ENCODE measurements at places on chromosomes 13 and 19.

GRCh38 chr19:40213882-40214570, 4.2 kb downstream of the TTC9B start:
- DNase-seq = no peak

GRCh38 chr19:53157626-53158025, 1.2 kb downstream of the ZNF347 start:
- DNase-seq = peak; percentile 12

DNA sequence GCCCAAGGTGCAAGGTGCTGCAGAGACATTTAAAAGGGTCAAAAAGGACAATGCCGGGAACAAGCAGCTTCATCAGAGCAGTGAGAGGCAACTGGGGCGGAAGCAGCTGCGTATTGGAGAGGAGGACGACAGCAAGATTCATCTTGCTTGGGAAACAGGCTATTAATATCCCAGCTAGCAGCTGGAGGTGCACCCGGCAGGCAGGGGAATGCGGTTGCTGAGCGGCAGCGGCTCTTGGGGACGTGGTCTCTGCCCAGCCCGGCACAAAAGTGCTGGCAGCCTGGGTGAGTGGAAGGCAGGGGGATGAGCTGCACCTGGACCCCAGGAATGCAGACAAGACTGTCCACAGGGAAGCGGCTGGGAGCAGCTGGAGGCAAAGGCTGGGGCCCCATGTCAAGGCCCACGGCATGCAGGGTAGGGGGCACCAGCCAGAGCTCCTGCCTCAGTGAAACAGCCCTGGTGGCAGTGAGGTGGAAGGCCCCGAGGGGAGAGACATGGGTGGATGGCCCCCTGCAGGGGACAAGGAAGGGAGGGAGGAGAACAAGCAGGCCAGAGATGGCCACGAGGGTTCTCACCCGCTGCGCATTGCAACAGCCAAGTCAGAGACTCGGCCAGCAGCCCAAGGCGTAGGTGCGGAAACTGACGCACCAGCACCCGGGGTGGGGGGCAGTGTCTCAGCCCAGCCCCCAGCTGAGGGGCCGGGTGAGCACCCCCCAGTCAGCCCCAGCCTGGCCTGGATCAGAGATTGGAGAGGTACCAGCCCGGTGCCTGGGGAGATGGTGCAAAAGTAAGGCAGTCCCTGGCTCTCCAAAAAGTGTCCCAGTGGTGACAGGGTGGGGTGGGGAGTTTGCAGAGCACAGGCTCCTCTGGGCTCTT, 34.4 kb downstream of the PEPD start:
- no peak for DNase-seq

DNA sequence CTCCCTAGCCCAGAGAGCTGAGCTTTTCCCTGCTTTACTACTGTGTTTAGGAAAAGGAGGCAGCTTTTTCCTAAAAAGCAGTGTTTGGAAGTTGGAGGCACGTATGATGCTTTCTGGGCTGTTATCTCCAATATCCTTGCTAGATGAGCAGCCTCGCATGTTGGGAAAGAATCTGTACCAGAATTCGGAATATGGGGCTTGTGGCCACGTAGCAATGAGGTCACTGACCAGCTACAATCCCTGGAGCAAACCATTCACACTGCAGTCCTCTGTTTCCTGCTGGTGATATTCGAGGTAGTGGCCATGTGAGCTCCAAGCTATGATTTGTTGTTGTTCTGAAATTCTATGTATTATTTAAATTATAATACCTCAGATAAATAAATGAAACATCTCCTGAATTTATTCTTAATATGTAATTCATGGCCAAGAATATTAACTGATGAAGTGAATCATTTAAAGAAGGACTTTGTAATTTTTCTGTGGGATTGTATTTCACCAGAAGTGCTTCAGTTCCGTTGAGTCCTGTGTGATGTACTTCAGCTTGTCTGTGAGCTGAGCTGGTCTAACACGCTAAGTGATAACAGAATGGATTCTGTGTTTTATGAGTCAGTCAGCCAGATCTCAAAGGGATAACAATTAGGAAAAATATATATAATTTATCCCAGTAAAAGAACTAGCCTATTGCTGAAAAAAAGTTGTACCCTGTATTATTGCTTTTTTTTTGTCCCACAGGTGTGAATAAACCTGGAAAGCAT, 319.5 kb downstream of the SHISA2 start:
- peak; percentile 32 for DNase-seq

DNA sequence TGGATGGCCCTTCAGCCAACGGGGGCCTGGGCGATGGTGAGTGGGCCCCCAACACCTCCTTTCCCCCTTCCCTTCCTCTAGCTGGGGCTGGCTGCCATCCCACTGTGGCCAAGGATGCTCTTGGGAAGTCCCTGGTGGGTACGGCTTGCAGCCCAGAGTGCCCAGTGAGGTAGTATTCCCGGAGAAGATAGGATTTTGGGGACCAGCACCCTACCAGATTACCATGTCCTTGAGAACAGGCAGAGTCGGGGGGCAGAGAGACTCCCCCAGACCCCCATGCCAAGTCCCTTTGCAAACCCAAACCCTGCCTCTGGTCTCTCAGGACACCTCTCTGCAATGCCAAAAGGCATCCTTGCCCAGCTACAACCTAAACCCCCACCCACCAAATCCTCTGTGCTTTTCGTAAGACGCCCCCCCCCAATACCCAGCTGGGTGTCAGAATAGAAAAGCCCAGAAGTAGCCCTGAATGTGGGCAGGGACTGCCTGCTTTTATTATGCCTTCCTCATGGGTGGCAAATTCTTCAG, 1.7 kb downstream of the HIF3A start:
- no peak for DNase-seq

- no peak for DNase-seq
Measured at GRCh38 chr19:1018932-1019615, 1.8 kb downstream of the TMEM259 start.

GRCh38 chr19:28426110-28426729, 786.7 kb downstream of the UQCRFS1 start:
- DNase-seq = no peak

GRCh38 chr13:23655321-23655720, 85.1 kb downstream of the TNFRSF19 start:
- DNase-seq = no peak

GRCh38 chr13:43298816-43299215, 275.4 kb downstream of the DNAJC15 start:
- DNase-seq = peak; percentile 27

DNA sequence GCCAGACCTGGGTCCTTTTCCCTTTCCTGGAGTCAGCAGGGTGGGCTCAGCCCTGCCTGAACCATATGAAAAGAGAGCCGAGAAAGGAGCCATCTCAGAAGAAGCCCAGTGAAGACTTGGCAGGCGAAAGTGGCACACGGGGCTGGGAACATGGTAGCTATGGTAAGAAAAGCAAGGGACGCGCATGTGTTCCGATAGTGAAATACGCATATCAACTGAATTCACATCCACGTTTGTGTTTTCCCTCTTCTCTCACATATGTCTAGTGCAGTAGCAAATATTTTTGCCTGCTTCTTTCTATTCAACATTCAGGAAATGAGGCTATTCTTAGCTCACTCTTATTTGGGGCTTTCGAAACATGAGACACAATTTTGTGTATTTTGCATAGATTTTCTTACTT, 54.1 kb upstream of the PEG3 start:
- DNase-seq = no peak

DNA sequence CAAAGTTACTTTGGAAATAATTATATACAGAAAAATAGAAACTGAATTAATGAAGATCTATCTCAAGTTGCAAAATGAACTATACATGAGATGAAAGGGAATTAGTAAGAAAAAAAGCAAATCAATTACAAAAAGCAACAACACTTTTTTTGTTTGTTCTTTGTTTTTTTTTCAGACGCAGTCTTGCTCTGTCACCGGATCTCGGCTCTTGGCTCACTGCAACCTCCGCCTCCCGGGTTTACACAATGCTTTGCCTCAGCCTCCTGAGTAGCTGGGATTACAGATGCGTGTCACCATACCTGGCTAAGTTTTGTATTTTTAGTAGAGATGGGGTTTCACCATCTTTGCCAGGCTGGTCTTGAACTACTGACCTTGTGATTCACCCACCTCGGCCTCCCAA, 2.2 kb downstream of the ZNF415 start:
- no peak for DNase-seq

- DNase-seq = no peak
Measured at GRCh38 chr19:1261798-1262622, 7.1 kb upstream of the CIRBP start.

- peak; percentile 9 for DNase-seq
Measured at GRCh38 chr13:49954674-49955455, 18.7 kb upstream of the SPRYD7 start.

GRCh38 chr19:506404-507285, 652 bp upstream of the TPGS1 start:
- DNase-seq = peak; percentile 83

DNA sequence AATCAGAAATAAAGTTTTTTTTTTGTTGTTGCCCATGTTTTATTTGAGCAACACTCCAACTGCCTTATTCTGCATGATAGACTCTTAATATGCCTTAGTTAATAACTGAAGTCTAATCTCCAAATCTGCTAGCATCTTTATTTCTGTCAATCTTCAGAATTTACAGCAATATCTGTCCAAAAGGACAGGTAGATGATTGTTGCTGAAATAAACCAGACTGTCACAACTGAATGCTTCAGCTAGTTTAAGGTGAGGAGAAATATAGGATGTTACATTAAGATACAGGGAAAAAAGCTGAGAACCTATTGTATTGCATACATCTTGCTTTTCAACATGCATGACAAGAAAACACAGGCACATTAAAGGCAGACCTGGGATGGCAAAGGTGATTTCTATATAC, 204.3 kb downstream of the SLITRK1 start:
- DNase-seq = no peak

GRCh38 chr19:23932878-23933277, 18.2 kb downstream of the ZNF726 start:
- no peak for DNase-seq

- peak; percentile 55 for DNase-seq
Measured at GRCh38 chr19:23983406-23983805, 68.7 kb downstream of the ZNF726 start.

DNA sequence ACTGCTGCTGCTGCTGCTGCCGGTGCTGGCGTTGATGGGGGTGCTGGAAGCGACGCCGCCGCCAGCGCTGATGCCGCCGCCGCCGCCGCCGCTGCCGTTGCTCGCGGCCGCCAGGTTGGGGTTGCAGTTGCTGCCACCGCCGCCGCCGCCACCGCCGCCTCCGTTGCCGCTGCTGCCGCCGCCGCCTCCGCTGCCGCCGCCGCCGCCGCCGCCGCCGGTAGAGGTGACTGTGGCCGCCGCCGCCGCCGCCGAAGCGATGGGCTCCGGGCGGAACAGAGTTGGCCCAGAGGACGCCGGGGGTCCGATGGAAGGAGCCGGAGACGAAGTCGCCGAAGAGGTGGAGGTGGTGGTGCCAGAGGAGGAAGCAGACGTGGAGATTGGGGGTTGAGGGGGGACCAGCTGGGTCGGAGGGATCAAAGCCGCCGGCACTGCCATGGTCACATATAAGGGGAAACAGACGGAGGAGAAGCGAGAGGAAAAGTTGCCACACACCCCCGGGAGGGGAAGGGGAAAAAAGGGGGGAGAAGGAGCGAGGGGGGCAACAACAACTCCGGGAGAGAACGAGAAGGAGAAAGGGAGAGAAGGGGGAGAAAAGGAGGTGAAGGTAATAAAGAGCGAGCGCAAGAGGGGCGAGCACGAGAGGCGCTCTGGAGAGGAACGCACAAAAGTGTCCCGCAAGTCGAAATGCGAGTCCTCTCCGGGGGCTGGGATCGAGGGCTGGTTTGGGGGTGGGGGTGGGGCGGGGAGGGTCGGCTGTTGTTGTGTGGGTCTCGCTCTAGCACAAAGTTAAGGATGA, 471 bp downstream of the DACH1 start:
- DNase-seq = peak; percentile 1

DNA sequence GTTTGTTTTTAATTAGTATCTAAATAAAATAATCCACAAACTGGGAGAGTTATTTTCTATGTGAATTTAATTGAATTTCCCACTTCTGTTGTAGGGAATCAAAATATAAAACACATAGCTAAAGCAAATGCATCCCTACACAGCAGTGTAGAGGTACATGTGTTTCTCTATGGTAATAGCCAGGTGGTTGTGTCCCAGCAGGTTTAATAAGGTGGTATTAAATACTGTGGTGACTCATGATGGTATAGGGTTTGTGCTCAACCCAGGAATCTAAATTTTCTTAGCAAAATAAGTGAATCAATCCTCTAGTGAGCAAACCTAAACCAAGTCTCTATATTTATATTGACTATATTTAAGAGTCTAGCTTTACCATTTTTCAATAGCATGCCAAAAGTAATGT, 30.0 kb downstream of the PCDH9 start:
- no peak for DNase-seq

GRCh38 chr13:21395953-21396352, 63.1 kb downstream of the ZDHHC20 start:
- DNase-seq = no peak

GRCh38 chr13:78655007-78655406, 3.9 kb downstream of the OBI1 start:
- DNase-seq = no peak

DNA sequence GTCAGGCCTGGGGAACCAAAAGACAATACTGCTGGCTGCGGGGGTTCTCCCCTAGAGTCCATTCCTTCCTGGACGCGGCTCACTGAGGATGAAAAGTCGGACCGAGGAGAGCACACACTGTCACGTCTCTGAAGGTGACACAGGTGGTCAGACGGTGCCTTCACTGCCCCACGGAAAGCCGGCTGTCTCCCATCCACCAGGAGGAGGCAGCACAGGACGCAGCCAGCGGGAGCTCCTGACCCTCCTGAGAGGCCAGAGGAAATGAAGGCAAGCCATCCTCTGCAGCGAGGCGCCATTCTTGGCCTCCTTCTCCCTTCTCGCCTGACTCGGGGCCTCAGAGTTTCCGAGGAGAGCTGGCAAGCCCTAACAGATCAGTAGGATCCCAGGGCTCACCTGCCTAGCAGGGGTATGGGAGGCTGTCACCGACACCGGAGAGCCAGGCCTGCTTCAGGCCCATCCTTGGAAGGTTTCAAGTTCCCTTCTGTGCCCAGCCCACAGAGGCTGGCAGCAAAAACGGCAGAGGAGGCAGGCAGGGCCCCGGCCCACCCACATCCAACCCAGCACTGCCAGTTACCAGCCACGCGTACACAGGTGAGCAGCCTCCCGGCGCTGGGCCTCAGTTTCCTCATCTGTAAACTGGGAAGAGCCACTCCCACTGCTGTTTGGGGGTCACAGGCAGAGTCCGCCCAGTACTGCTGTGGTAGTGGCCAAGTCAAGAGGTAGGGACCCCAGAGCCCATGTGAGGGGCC, 4.5 kb downstream of the REXO1 start:
- no peak for DNase-seq

DNA sequence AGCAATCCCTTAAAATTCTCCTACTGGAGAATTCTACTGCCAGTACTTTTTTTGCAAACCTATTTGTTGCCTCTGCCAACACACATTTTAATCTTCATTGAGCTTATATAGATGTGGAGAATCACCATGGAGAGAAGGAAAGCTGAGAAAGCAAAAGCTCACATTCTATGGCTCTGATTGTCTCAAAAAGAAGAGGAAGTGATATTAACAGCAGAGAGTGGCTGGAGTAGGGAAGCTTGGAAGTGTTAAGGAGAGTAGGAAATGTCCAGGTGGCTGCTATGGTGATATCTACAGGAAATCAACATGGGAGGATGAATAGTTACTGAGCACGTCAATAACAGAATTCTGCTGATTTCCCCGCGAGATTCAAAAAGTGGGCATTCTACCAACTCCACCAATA, 78.8 kb upstream of the TDRD3 start:
- DNase-seq = no peak

- DNase-seq = no peak
Measured at GRCh38 chr13:113099142-113099541, 6.4 kb upstream of the F7 start.

Data from mammary epithelial cell (primary cell).